ENCODE measurements at places on chromosomes 11 and 22. TPM values are rescaled to one million over a fixed set of nuclear protein-coding genes. Genes with fewer than 3 reads are reported as not detected.

DNA sequence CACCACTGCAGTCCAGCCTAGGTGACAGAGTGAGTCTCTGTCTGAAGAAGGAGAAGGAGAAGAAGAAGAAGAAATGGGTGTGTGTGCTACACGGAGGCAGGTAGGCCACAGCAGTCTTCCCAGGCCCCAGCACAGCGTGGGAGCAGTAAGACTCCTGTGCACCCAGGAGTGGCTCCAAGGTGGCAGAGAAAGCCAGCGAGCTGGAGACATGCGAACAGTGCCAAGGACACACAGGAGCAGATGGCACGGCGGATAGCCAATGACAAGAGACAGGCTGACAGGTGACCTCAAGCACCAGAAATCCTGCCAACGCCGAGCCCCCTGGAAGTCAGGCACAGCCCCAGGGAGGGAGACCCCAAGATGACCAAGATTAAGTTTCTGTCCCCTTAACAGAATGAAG is 9.0 kb upstream of the SCGB1A1 start:
- DNase-seq, result no peak

The VEGFB gene
- polyA plus RNA-seq, result 105 TPM

- DNase-seq, result no peak
Measured at GRCh38 chr11:60208146-60208895, 25.4 kb upstream of the MS4A6A start.

DNA sequence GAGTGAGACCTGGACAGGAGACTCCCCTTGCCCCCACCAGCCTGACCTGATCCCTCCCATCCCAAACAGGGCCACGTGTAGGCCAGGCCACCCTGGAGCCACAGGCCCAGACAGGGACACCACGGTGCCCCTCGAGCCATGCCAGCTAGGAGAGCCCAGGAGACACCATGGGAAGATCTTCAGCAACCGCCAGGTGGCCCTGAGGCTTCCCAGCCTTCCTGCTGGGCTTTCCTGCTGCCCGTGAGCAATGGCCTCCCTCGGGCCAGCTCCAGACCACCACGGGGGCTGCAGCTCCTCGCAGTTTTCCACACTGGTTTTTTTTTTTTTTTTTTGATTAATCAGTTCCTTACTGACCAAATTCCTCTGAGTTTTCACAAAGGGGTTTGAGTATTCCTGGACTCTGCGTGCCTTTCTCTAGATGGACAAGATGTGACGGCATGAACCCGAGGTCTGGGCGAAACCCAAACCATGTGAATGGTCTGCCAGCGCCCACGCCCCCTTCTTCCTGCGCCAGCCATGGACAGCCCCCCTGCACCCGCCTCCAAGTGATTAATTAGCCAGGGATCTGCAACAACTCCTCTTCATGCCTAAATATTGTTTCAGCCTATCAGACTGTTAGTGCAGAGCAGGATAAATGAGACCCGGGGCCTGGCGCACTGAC is 40.9 kb downstream of the TBX1 start:
- no peak for DNase-seq

DNA sequence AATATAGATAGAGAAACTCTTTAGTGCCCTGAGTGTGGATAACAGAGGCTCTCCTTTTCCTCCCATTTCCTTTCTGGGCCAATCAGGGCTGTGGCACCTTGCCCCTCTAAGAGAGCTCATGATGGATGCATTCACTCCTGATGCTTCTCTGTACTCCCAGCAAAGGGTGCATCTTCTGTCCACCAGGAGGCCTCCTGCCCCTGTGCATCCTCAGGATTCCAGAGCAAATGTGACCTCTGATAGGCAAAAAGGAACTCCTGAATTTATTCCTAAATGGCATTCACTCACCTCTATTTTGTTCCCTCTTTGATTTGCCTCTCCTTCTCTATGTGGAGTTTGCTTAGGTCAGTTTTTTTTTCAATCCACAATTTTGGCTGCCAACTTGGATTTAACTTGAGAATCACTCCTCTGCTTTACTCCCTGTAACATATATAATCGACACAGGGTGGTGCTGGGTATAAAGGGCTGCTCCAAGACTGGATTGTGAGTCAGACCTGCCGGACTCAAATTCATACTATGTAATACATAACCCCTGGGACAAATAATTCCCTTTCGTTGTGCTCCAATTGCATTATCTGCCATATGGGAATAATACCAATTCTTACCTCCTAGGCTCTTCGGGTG is 1.1 kb upstream of the MRGPRX4 start:
- no peak for DNase-seq

The CLCF1 gene
- 9.6 TPM for polyA plus RNA-seq

- DNase-seq, result no peak
Measured at GRCh38 chr22:22932512-22932941, 44.9 kb downstream of the IGLL5 start.

Data from large intestine (tissue), 12 donors.